ENCODE measurements at places on chromosomes 6 and 20.

DNA sequence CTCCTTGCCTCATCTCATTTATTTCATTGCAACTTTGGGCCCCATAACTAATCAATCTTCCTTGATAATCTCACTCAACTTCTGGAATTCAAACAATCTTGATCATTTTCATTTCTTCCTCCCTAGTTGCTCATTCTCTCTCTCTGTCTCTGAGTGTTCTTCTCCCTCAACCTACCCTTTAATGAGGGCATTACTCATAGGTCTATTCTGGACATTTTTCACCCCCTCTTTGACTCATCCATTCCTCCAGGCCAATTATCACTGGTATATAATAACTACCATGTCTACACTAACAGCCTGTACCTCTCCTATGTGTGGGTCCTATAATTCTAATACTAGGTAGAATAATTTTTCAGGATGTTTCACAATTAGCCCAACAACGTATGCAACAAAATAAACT is 78.8 kb downstream of the COL21A1 start:
- DNase-seq = peak; percentile 67

DNA sequence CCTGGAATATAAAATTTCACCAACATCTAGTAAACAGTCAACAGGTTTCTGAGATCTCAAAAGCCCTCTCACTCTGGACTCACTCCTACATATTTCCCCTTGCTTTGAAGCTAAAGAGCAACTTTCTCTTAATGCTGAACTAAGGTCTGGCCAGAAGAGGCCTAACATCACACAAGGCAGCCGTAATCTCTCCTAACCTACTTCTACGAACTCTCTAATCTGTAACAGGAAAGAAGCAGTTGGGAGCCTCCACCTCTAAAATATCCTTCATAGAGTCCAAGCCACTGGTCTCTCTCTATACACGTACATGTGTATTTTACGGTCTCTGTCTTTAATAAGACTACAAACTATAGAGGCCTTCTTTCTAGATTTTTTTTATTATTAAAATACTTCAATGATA is 72.0 kb downstream of the REV3L start:
- no peak for DNase-seq

- DNase-seq = no peak
These were observed 294.3 kb upstream of the MAN1A1 start for GRCh38 chr6:119643876-119644275.

DNA sequence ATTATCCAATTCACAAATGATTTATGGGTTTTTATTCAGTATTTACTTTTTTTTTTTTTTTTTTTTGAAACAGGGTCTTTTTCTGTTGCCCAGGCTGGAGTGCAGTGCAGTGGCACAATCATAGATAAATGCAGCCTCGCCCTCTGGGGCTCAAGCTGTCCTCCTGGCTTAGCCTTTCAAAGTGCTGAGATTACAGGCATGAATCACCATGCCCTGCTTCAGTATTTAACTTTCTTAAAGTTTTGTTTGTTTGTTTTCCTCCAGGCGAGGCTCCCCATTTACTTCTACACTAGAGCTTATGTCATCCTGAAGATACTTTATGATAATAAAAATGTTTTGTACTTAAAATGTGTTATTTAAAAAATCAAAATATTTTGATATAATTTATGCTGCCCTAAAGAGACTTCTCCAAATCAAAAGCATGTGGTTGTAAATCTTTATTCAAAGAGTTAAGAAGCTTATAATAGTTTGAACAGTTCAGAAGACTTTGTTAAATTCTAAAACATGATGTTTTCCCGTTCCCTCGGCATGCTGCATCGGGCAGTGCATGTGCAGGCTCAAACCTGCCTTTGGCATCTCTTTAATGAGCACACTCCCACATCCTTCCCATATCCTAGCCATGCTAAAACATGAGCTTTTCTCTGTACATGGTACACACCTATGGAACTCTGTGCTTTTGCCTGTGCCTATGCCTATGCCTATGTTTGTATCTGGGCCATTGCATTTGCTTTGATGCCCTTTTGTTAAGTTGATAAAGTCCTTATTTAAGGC is 11.0 kb downstream of the SMPDL3A start:
- DNase-seq = no peak

DNA sequence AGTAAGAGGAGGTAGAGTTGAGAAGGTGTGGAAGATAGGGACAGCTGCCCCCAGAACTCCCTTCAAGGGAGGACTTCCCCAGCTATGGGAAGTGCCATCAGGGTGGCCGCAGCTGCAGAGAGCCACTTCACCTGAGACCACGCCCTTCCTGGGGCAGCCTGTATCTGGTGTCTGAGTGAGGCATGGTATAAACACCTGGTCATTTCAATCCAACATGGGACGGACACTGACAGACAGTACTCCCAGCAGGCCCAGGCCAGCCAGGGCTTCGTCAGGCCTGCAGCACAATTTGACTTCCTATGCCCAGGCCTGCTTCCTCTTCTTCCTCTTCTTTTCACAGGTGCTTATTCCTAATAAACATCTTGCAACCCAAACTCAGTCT is 4.5 kb downstream of the SOX12 start:
- no peak for DNase-seq

DNA sequence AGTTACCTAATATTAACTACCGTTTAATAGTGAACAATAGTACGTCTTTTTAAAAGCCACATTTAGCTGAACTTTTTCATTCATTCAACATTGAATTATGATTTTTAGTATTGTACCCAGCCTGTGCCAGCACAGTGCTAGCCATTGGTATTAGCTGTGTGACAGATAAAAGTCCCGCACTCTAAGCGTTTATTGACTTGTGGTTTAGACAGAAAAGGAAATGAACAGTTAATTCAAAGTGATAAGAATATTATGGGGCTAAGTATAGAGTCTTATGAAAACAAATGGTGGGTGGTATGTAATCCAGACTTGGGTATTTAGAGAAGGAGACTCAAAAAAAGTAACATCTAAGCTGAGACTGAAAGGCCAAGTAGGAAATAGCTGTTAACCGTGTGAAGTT is 202.3 kb downstream of the RPS12 start:
- DNase-seq = no peak

DNA sequence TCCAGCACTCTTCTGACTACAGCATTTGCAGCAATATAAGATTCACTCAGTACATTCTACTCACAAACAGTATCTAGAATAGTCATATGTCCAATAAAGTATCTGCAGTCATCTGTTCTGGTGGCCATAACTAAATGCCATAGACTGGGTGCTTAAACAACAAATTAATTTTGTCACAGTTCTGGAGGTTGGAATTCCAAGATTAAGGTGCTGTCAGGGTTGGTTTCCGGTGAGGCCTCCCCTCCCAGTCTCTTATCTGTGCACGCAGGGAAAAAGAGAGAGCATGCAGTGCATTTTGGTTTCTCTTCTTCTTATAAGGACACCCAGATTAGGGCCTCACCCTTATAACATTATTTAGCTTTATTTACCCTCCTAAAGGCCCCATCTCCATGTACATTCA is 21.3 kb upstream of the NUS1 start:
- no peak for DNase-seq

GRCh38 chr6:46661483-46661882 is 8.7 kb downstream of the SLC25A27 start:
- DNase-seq = no peak

DNA sequence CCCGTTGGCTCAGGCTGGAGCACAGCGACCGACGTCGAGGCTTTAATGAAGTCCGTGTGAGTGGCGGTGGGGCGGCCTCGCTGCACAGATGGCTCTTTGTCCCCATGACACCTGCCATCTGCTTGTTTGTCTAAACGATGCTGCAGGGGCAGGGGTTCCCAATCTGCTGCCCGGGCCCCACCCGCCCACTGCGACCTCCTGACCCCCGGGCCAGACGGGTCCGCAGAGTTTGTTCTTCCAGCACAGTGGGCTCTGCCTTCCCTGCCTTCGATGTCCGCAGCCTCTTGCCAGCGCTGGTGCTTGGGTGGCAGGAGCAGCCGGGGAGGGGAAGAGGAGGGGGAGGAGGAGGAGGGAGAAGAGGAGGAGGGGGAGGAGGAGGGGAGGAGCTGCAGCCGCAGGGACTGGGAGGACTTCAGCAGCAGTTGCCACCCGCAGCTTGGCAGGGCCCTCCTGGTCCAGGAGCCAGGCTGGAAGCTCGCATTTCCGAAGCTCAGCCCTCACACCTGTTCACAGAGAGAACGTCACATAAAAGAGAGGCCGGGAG is 210.0 kb downstream of the DLL1 start:
- DNase-seq = no peak

DNA sequence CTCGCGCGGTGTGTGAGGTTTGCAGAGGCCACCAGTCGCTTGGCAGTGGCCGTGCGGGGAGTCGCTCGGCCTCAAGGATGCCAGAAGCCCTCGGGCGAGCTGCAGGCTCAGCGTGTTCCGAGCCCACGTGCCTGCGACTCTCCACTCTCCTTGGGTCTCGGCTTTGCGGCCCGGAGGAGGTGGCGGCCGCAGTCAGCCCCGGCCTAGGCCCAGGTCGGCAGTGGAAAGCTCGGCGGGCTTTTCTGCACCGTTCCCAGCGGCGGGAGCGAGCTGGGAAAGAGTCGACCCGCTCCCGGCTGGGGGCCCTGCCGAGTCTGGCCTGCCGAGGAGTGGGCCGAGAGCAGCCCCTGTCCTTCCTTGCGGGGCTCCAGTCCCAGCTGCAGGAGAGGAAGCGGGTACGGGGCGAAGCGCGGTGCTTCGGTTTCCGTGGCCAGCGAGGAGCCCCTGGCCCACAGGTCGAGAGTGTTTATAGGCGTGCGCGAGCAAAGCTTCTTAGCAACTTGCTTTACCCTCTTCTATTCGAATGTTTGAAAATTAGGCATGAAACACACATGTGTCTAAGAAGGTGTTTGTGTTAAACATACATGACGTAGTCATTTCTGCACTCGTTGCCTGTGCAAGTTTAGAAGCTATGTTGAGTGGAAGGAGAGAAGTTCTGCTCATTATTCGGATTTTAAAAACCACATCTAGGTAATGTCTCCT is 5.6 kb downstream of the FOXC1 start:
- no peak for DNase-seq

- DNase-seq = no peak
These were observed 290.7 kb downstream of the ARHGAP18 start for GRCh38 chr6:129419324-129419723.

DNA sequence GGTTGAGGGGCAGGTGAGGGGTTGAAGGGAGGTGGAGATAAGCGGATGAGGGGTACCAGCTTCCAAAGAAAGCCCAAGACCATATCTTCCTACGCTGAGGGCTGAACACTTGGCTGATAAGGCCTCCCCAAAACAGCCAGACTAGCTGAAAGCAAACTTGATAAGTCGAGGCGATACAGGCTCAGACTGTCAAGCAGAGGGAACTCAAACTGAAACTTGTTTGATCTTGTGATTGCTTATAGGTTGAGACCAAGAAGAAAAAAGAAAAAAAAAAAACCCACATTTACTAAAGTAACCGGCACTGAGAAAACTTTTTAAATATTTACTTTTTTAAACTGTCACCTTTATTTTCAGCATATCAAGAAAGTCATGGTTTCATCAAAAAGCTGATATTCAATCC is 73.6 kb downstream of the TRERF1 start:
- no peak for DNase-seq

GRCh38 chr6:17940151-17940792 is 47.2 kb downstream of the KIF13A start:
- no peak for DNase-seq

DNA sequence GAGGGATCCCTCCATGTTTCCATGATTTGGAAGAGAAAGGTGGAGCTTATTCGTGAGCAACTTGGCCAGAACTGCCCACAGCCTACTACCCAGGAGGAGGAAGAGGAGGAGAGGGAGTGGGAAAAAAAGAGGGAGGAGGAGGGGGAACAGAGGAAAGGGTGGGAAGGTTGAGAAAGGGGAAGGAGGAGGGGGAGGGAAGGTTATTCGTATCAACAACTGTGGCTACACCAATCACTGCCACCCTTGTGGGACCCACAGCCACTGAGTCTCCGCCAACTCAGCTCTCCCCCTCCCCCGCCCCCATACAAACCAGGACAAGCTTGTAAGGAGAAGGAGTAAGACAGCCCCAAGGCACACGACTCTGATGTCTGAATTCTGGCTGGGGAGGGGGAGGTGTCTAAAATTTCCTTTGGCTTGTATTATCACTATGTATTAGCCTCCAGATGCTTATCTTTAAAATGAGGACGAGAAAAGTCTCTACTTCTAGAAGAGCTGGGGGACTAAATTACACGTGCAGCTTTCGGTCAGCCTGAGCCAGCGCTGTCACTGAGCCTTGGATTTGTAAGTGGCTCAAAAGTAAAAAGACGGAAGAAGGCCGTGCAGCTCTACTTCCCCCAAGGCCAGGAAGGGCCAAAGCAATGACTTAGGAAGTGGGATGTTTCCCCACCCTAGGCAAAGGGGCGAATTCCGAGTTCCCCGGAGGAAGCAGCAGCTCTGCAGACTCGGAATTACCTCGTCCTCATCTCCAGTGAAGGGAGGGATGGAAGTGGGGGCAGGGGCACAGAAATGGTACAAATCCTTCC is 1.0 kb downstream of the FKBP1A start:
- peak; percentile 70 for DNase-seq

DNA sequence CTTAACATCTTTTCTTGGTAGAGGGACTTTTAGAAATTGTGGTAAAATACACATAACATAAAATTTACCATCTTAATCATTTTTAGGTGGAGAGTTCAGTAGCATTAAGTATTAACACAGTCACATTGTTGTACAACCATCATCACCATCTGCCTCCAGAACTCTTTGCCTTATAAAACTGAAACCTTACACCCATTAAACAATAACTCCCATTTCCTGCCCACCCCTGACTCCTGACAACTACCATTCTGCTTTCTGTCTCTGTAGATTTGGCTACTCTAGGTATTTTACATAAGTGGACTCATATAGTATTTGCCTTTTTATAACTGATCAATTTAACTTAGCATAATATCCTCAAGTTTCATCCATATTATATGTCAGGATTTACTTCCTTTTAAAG is 88.7 kb downstream of the ZHX3 start:
- DNase-seq = no peak

GRCh38 chr20:32206760-32207625 is 550 bp downstream of the PLAGL2 start:
- DNase-seq = no peak

- no peak for DNase-seq
These were observed 68.1 kb upstream of the TOP1 start for GRCh38 chr20:40960521-40960956.

- peak; percentile 92 for DNase-seq
These were observed 5.5 kb downstream of the HTR1B start for GRCh38 chr6:77457720-77458349.

GRCh38 chr6:41937861-41938574 is 3.6 kb downstream of the CCND3 start:
- DNase-seq = no peak

DNA sequence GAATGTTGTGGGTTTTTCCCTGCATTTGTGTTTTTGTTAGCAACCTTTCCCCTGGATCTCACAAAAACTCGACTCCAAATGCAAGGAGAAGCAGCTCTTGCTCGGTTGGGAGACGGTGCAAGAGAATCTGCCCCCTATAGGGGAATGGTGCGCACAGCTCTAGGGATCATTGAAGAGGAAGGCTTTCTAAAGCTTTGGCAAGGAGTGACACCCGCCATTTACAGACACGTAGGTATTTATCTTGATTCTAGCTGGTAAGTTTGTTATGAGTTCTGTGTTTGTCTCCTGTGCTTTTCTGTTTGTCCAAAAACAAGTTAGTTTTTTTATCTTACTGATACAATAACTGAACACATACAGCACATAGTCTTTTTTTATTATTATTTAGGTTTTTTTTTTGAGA is 3.0 kb downstream of the SLC25A27 start:
- no peak for DNase-seq

- DNase-seq = peak; percentile 99
These were observed 6.6 kb downstream of the HTR1B start for GRCh38 chr6:77456531-77457248.

GRCh38 chr20:14959506-14960475 is 622.4 kb upstream of the FLRT3 start:
- peak; percentile 48 for DNase-seq

All from fibroblast of skin of right biceps (primary cell).